ENCODE measurements at places on chromosomes 2 and 18.
A peak's percentile ranks its signal among the peaks of the same experiment; 100 is the strongest.

DNA sequence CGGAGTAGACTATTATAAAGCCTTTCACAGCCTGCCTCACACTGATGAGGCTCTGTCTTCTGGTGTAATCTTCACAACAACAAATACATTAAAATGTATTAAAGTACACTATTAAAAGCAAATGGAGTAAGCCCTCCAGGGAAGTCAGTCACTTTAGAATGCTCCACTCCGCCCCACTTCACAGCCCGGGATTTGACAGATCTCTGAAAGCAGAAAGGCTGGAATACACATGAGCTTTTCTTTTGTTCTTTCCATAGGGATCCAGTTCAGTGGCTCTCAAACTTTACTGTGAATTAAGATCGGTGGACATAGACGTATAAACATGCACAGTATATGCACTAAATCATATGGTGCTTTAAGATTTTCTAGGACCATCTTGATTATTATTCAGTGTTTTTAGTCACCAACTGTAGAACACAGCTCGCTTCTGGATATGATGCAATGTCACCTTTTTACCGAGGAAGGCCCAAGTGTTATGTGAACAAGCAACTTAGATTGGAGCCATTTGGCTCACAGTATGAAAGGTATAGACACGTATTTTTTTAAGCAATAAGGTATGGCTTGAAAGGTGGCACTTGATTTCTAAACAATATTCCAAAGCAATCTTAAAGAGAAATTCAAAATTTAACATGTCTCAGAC, 151.1 kb downstream of the PRKCE start:
- no peak for DNase-seq

- DNase-seq = no peak
Measured at GRCh38 chr2:205218056-205218455, 464.2 kb upstream of the NRP2 start.

- no peak for DNase-seq
Measured at GRCh38 chr2:120476141-120476540, 130.2 kb downstream of the INHBB start.

- DNase-seq = no peak
Measured at GRCh38 chr2:196660244-196660643, 20.7 kb downstream of the CCDC150 start.

DNA sequence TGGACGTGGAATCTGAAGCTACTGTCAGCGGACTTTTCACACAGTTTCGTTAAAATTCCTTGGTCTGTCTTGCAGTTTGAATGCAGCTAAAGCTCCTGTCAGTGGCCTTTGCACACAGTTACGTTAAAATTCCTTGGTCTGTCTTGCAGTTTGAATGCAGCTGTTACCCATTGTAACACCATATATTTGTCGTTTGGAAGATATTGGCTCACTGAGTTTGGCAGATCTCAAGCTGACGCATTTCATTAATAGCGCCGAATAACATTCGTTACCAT, 1.0 kb downstream of the LIMS1 start:
- DNase-seq = no peak

DNA sequence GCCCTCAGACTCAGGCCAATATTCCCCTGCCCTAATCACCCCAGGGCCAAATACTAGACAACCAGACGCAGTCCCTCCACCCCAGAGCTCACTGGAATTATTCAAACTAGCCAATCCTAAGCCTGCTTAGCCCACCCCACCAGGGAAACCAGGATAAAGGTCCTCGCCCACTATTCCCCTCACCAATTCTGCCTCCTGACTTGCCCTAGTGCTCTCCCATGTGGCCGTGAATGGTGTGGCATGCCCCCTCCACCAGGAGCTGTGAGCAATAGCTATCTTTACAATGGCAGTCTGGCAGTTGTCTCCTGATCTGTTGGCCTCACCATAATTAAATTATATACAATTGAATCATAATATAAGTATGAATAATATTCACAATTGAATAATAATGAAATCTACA, 42.3 kb downstream of the FAM124B start:
- DNase-seq = peak; percentile 28

Data from nephron progenitor cell (in vitro differentiated cells).